ENCODE measurements at places on chromosomes 11 and 22. TPM values are rescaled to one million over a fixed set of nuclear protein-coding genes. Genes with fewer than 3 reads are reported as not detected.

DNA sequence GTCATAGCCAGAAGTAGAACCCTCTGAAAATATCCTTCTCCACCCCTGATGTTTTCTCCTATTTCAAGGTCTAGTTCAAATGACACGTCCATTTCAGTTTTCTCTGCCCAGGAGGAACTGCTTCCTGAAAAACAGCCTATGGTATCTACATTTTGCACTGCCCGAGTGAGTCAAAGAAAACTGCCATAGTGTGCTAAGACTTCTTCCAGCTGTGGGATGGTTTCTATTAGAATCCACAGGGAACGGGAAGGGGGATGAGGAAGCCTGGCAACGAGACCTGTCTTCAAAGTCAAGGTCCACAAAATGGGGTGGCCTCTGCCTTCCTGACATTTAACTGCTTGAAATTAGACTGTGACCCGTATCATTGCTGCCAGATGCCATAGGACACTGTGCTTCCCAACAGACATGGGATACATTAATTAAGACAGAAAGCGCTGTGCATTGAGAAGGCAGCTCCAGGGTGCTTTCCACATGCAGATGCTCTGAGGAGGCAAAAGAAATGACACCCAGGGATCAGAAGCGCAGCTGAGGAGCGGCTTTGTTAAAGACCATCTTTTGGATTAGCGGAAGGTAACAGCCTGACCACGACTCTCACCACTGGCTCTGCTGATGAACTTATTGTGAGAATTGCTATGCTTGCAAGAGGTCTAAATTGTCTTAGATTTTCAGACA lies 39.4 kb upstream of the NUP50 start:
- no peak for DNase-seq

GRCh38 chr11:16758382-16759024 lies 20.1 kb downstream of the C11orf58 start:
- DNase-seq, result no peak

- no peak for DNase-seq
These were observed 755.7 kb downstream of the KCNA4 start for GRCh38 chr11:29260939-29261705.

- no peak for DNase-seq
These were observed 59.2 kb downstream of the DDIAS start for GRCh38 chr11:82960779-82961143.

- no peak for DNase-seq
These were observed 64.2 kb downstream of the PRR5L start for GRCh38 chr11:36360318-36360717.

DNA sequence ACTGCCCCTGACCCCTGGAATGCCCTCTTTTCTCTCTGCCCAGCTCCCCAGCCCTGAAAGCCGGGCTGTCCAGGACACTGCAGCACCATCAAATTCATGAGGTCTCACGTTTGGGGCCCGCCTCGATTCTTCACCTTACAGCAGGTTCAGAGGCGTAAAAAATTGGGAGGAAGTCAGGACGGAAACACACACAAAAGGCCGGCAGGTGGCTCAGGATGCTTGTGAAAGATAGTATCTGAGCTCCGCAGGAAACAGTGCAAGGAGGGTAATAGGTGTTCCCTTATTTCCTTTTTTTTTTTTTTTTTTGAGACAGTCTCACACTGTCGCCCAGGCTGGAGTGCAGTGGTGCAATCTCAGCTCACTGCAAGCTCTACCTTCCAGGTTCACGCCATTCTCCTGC lies 4.1 kb downstream of the RFPL2 start:
- no peak for DNase-seq

- no peak for DNase-seq
These were observed 2.6 kb upstream of the GNAZ start for GRCh38 chr22:23067691-23068090.

DNA sequence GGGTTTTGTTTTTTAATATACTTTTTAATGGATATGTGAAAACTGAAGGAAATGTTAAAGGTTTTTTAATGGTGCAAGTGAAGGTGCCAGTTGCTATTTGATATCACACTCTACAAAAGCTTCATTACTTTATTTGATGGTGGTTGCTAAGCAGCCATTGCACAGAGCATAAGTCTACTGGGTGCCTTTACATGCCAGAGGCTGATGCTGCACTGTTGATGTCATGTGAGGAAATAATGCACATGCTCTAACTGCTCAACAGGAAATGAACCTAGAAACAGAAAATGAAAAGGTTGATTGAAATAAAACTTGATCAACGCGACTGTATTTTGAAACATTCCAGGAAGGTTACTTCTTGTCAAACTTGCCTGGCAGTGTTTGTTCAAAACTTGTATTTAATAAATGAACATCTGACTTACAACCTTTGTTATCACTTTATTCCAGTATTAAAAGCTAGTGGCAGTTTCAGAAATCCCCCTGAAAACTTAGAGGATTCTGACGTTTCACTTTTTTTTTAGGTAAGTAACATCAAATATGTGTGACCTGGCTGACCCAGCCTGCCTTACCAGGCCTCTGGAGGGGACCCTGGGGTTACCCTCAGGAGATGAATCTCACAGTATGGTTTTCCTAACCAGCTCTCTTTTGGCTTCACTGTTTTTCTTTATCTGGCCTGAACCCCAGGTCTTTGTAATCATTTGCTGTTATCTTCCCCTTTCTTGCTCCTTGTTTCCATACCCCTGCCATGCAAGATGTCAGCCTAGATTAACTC lies 2.4 kb upstream of the ATP5MG start:
- DNase-seq, result no peak

- DNase-seq, result no peak
These were observed 154.2 kb downstream of the LDLRAD3 start for GRCh38 chr11:36098087-36098486.

- DNase-seq, result peak; percentile 1
These were observed 27.4 kb upstream of the MUC15 start for GRCh38 chr11:26599425-26599824.

- DNase-seq, result no peak
These were observed 15.1 kb downstream of the OR51E1 start for GRCh38 chr11:4658629-4659445.

DNA sequence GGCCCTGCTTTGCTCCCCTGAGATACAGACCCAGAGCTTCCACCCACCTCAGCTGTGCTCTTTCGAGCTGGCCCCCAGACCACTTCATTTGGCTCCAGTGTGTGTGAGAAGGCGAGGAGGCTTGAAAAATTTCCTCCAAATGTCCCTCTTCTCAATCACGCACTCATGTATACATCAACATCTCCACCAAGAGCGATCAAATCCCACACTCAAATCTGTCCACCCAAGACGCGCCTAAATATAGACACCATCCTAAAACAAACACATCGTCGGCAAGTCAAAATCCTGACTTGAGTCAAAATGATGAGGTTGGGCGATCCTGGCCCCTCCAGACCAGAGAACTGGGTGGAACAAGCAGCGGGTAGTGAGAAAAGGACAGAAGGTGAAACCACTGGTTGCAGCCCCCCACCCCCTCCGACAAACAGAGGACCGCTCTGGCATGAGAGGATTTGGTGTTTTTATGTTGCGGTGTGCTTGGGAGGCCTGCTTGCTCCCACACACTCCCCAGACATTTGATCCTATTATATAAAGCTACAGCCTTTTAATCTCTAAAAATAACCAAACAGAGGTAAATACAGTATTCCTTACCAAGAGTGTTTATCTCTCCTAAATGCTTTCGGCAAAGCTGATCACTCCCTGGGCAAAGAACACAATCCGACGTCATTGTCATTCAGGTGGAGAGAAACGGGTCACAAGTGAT lies 10.2 kb downstream of the MN1 start:
- DNase-seq, result no peak

DNA sequence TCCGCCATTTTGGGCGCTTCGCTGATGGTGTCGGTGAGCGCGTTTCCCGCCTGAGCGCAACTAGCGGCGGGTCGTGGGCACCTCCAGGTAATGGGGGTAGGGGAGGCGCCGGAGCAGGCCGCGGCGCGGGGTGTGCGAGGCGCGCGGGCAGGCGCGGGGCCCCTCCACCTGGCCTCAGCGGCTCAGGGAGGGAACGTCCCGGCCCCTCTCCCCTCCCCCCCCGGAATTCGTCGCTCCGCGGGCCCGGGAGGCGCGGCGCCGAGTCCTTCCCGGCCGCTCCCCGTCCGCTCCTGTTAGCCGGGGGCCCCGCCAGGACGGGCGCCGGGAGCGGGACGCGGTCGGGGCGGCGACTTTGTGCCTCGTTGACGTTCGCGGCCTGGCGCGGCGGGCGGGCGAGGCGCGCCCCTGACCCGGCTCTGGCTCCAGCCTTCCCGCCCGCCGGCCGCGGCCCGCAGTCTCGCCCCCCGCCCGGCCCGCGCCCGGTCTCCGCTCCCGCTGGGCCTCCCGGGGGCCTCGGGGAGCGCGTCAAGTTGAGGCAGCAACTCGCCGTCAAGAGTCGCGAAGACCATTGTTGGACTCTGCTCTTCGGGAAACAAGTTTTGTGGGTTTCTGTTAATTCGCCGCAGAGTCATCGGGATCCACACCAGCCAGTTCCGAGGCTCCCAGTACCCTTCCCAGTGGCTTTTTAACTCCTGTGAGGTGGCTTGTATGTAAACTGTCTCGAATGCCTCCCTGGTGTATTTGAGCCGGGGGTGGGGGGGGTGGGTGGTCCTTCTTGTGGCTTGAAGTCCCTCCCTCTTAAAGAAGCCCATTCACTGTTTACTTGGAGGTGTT lies at the start of gene PPP6R3:
PPP6R3 (plus strand) TSS at position 12 of the 834 bp plus-strand sequence. CDS start 76,913 bp downstream, outside the sequence.
- no peak for DNase-seq

DNA sequence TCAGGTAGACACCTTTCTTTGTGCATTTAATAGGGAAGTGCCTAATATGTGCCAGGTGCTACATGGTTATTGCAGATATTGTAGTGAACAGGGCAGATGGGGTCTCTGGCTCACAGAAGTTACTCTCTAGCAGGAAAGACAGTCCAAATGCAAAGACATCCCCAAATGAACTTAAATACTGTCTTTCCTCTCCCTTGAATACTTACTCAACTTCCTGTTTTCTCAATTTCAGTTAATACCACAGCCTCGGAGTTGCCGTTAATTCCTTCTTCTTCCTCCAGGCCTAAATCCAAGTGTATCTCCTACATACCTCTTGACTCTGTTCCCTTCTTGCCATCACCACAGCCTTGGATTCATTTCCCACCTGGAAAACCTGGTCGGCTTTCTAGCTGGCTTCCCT lies 134.3 kb upstream of the SESN3 start:
- DNase-seq, result no peak

GRCh38 chr11:75689863-75690609 lies 21.2 kb upstream of the MAP6 start:
- DNase-seq, result no peak

- no peak for DNase-seq
These were observed 21.1 kb downstream of the FAM76B start for GRCh38 chr11:95768521-95768920.

DNA sequence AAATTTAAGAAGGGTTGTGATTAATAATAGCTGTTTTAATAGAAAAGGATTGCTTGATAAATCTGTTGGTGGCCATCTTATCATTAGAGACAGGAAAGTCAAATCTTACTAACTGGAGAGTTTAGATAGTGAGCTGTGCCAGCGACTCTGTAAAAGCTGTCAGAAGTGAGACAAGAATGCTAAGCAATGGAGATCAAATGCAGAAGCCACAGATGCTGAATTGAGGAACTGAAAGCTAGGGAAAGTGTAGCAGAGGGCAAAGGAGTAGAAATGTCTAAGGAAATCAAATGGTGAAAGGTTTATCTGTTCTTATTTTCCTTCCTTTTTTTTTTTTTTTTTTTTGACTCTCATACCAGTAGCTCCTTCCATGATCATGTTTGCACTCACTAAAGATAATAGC lies 13.7 kb downstream of the MS4A13 start:
- DNase-seq, result no peak

DNA sequence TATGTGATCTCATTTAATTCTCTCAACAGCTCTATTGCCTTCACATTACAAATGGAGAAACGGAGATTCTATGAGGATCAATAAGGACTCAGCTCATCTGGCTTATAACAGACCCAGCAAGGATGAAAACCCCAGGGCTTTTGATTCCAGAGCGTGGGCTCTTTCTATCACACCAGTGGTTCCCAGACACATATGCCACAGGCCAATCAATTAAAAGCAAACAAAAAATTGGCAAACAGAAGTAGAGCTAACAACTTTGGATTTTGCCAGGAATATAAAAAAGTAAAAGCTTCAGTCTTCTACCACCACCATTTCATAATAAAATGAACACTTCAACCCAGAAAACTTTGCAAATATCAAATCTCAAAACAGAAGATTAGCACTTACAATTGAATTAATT lies 71.1 kb upstream of the FAT3 start:
- no peak for DNase-seq

DNA sequence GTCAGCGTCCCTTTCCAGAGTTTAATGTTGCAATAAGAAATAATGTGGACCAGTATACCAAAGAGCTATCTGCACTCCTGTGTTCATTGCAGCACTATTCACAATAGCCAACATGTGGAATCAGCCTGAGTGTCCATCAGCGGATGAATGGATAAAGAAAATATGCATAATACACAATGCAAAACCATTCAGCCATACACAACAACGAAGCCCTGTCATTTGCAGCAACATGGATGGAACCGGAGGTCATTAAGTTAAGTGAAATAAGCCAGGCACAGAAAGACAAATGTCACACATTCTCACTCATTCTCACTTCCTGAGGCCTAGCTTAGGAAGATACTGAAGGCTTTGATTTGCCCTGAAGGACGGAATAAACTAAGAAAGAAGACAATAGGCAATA lies 22.1 kb downstream of the SLC5A4 start:
- no peak for DNase-seq

GRCh38 chr11:37812281-37812880 lies 1214.3 kb upstream of the RAG2 start:
- DNase-seq, result no peak

DNA sequence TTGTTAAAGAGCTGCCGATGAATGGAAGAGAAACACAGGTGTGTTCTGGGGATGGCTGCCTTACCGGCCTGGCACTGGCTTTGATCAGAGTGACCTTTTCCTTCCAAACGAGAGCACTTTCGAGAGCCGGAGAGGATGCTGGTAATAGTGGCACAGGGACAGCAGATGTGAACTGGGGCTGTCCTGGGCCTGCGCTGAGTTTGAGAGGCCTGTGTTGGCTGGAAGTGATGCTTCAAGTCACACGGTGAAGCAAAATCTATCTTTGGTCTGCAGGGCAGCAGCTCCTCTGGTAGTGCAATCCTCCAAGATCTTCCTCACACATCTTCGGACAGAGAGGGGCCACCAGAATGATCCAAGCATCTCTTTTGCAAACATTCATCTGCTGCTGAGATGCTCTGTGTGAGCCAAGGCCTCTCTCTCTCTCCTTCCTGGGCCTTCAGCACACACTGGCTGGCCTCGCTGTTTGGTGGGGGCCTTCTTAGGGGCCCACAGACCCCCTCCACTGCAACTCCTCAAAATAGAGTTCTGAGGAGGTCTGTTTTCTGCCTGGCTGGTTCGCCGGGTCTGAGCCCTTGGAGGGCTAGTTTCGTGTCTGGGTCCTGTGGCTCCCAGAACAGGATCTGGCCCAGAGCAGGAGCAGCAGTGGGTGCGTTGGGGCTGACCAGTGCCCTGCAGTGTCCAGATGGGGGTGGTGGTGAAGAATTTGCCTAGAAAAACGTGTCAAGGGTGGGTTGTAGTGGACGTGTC lies 6.4 kb downstream of the MPPED1 start:
- DNase-seq, result no peak

- DNase-seq, result no peak
These were observed 90.7 kb downstream of the ETS1 start for GRCh38 chr11:128496692-128497060.

Gene SLC29A2
- 32.1 TPM for polyA plus RNA-seq

Gene GVQW3
- polyA plus RNA-seq, result 4.5 TPM

Gene TEX12
- 0.33 TPM for polyA plus RNA-seq

Gene GPHA2
- 0.35 TPM for polyA plus RNA-seq

Gene HORMAD2
- polyA plus RNA-seq, result not detected

Gene GALNT18
- 10.0 TPM for polyA plus RNA-seq

Gene SHISA8
- 0.33 TPM for polyA plus RNA-seq

Gene SERPIND1
- polyA plus RNA-seq, result not detected

Gene MPZL3
- 0.58 TPM for polyA plus RNA-seq
